ENCODE measurements at places on chromosomes 6 and 20.
A peak's percentile ranks its signal among the peaks of the same experiment; 100 is the strongest.

DNA sequence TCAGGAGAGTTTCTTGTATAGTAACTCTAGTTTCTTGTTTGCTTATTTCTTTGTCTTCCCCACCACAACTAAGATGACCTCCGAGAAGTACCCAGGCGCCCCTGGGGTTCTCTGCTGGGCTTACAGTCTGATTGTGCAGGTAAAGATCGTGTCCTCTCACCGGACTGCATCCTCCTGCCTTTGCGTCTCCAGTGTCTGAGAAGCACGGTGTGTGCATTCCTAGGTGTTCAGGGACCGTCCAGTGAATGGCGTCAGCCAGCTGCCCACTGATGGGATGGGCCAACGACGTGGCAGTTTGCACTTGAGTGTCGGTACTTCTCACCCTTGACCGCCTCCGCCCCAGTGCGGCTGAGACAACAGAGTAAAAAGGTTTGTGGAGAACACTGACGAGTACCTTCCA lies 56.0 kb upstream of the NFATC2 start:
- DNase-seq: no peak

DNA sequence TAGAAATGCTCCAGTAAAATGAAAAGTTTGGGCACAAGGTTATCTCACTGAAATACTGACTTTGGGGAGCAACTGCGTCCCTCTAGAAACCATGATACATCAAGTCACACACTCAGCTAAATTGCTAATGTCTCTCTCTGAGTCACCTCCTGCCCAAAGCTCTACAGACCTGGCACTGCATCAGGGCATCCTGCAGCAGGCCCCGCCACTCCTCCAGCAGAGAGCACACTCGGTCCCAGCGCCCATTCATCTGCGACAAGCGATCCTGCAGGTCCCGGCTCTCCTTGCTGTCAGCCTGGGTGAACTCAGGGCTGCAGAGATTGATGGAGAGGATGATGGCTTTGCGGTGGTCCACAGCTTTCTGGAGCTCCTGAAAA lies 329.0 kb downstream of the ESR1 start:
- DNase-seq: no peak

DNA sequence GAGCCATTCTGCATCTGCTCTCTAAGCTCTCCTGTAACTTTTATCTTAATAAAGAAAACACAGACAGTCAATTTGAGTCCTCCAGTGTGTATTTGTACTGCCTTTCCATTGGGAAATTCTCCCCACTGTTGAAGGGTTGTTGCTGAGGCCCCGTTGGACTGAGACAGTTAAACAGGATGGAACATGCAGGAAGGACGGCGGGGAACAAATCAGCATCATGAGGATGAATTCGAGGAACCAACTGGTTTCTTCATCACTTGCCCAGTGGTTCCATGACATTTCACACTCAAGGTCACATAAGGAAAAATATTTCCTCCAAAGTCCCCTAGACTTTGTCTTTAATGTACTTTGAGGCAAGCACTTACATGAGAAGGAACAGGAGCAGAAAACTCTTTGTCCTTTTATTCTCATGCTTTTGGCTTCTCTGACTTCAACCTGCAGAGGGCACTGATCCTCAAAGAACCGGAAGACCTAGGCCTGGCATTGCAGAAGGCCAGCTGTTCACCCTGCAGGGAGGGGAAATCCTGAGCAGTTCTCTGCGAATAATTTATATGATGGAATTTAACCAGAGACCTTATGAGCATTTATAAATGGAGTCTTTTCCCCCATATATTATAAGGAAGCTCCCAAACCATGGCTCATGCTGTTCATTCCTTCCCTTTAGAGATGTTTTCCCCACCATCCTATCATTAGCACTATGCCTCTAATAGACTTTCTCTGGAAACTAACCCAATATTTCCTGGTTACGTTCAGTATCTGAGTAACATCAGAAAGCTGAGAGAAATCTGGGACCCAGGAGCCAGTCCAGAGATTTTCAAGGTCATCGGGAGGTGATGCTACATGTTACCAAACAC lies 55.2 kb upstream of the ADGRF1 start:
- DNase-seq: peak; percentile 74

DNA sequence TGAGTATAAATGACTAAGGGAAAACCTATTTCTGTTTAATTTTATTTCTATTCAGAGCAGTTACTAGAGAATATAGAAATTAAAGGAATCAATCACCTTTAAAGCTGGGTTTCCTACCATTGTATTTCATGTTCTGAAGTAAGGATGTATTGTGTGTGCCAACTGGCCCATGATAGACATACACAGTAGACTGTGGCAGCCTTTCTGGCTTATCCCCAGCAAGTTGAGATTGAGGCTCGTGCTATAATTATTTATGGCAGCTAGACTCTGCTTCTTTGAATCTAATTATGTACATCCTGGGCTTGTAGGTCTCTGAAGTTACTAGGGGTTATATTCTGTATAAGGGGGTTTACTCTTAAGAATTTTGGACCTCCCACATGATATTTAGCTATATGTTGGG lies 44.4 kb downstream of the ZNF292 start:
- DNase-seq: no peak

GRCh38 chr6:142697922-142698321 lies 247.1 kb downstream of the HIVEP2 start:
- no peak for DNase-seq

DNA sequence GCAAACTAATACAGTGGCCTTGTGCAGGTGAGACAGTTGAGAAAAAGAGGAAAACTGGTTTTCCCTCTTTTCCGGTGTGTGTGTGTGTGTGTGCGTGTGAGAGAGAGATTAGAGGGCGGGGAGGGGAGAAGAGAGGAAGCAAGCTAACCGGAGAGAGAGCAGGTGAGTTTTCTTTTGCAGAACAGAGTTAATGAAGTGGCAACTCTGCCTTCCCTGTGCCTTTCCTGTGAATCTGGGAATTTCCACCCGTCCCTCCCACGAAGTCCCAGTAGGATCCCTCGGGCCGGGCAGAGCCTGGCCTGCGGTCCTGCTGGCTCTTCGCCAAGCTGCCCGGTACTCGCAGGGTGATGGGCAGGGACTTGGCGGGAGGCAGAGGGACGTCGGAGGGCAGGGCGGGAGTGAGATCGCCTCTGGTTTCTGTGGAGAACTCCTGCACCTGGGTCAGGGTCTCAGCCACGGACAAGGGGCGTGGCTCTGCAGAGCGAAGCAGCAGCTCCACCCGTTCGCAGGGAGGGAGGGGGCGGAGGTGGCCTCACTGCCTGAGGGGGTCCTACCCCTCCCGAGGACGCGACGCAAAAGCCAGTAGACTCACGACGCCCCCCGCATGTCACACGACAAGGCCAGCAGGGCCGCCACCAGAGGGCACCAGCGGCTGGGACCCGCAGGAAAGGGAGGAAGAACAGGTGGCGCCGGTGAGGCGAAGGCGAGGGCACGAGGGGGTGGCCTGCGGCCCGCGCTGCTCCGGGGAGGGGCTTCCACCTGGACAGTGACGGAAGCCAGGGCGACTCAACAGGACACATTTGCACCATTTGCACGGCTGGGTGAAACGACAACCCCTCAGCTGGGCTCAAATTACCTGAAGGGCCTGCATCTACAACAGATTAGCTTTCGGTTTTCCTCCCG lies 51.2 kb upstream of the RNF182 start:
- DNase-seq: peak; percentile 28

DNA sequence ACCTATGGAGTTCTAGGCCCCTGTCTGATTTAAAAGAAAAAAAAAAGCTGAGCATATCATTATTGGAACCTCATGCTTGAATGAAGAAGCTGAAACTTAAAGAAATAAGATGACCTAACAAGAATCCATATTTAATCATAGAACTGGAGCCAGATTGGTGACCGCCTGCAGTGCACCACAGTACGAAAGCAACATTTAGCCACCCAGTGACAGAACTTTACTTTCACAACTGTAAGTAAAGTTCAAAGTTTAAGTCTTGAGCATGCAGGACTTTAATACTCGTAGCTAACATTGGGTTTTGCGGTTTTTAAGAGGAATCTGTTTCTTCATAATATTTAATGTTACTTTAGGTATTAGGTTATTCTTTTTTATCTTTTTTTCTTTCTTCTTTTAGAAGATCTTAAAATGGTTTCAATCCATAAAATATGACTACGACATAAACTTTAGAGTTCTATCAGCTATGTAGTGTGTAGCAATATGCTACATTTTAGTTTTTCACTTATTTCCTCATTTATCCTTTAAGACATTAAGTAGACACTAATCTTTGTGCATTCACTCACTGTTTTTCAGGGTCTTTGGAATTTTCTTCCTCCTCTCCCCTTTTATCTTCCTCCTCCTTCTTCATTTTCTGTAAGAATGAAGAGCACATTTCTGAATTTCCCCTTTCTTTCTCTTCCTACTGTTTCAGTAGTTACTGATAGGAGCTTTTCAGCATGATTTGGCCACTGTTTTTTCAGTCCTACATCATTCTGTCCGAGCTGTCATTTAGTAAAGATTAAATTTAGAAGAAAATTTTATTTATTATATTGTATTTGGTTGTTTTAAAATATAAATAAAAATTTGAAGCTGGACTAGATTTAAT lies 514.1 kb downstream of the GRIK2 start:
- DNase-seq: peak; percentile 7

DNA sequence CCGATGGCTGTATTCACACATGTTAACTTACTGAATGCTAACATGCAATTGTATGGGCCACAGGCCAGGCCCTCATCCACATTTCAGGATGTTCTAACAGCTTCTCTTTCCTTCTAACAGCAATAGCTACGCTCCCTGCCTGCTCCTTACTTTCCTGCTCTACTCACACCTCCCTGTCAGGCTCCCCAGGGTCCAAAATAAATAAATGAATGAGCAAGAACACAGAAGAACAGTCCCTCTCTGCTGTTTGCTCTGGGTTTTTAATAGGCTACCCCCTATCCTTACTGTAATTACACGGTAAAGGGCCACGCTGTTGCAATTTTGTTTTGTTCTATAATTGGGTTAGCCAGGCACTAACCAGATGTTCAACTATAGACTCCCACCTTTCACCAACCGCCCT lies 135.6 kb downstream of the GMDS start:
- no peak for DNase-seq
